Kidney (tissue), 22 donors: ENCODE measurements at places on chromosomes 1 and 21. TPM values are rescaled to one million over a fixed set of nuclear protein-coding genes. Genes with fewer than 3 reads are reported as not detected.

The RHCE gene
- 0.44 TPM for total RNA-seq

The HAPLN2 gene
- total RNA-seq, result 1.9 TPM

- H3K4me1 ChIP-seq, result no peaks in the 10 kb centered on the region
- no peak for DNase-seq
- H3K27ac ChIP-seq, result no peak overlapping the region
- H3K27me3 ChIP-seq, result no peaks in the 10 kb centered on the region
- no peaks in the 10 kb centered on the region for H3K36me3 ChIP-seq
Measured at GRCh38 chr1:163267962-163268361, 53.8 kb upstream of the NUF2 start.

The TAS1R3 gene
- 1.3 TPM for total RNA-seq

The BATF3 gene
- total RNA-seq, result 6.5 TPM

DNA sequence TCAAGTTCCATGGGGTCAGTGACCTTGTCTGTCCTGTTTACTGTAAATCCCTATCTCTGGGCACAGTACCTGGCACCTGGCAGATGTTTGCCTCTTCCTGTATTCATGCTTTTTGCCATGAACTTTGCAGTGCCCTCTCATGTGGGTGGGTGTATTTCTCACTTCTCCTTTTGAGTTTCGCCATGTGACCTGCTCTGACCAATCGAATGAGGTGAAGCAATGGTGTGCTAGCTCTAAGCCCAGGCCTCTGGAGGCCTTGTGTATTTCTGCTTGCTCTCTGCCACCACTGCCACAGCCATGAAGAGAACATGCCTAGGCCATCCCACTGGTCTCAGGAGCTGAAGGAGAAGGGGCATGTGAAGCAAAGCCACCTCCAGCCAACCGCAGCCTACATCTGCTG lies 185.5 kb upstream of the ZC3H12A start:
- no peak overlapping the region for H3K4me3 ChIP-seq
- no peak overlapping the region for H3K27ac ChIP-seq
- DNase-seq, result no peak
- H3K36me3 ChIP-seq, result no peaks in the 10 kb centered on the region
- no peaks in the 10 kb centered on the region for H3K4me1 ChIP-seq

The RSPH1 gene
- total RNA-seq, result 12.0 TPM

DNA sequence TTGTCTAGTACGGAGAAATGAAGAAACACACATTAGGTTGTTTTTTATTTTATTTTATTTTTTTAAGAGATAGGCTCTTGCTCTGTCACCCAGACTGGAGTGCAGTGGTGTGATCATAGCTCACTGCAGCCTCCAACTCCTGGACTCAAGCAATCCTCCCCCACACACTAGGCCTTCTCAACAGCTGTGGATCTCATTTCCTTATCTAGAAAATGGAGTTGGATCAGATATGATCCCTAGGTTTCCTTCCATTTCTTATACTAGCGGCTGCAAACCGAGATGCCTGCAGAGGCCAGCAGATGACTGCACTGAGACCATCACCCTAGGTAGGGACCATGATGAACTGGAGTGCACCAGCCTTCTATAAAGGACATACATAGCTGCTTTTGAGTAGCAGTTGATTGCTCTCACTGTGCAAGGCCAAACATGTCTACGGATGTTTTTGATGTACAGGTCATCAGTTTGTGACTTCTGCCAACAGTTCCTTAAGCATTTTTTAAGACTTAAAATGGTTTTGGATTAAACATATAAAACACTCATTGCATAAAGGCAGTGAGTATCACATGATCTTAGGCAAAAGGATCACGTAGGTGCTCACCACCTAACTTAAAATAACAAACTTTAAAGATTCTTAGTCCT lies 11.4 kb upstream of the KLHL12 start:
- H3K27ac ChIP-seq, result no peak overlapping the region
- H3K36me3 ChIP-seq, result peaks cover 20% of the 10 kb centered on the region
- H3K4me1 ChIP-seq, result no peaks in the 10 kb centered on the region
- no peak for DNase-seq
- H3K27me3 ChIP-seq, result no peaks in the 10 kb centered on the region

DNA sequence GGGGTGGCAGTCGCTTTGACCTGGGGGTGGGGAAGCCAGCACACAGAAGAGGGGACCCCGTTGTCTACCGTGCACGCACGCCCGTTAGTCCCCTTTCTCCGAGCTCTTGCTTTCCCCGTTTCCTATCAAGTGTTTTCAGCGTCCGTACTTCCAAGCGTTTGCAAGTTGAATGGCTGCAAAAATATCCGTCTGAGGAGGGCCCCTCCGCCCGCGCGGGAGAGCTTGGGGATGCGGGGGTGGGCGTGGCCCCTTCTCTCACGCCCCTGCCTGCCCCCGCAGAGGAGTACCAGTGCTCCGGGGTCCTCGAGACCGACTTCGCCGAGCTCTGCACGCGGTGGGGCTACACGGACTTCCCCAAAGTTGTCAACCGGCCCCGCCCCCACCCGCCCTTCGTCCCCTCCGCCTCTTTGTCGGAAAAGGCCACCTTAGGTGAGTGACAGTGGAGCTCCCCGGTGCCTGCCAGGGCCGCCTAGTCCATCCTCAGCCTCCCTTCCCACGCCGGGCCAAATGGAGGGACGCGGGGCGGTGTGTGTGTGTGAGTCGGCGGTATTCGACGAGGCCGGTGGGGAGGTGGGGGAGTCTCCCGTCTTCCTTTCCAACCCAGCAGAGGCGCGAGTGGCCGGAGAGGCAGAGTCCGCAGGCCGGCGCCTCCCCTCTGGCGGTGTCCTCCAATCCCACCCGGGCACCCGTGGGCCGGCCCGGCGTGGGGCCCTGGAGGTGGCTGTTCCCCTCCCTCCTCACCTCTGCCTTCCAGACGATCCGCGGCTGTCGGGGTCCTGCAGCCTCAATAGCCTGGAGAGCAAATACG lies 3.4 kb downstream of the LRRC71 start:
- H3K4me1 ChIP-seq, result no peaks in the 10 kb centered on the region
- H3K27ac ChIP-seq, result no peak overlapping the region
- H3K4me3 ChIP-seq, result no peak overlapping the region
- H3K27me3 ChIP-seq, result peaks cover 45% of the 10 kb centered on the region
